ENCODE measurements at places on chromosomes 4 and X. TPM values are rescaled to one million over a fixed set of nuclear protein-coding genes. Genes with fewer than 3 reads are reported as not detected.
A peak's percentile ranks its signal among the peaks of the same experiment; 100 is the strongest.

CXorf65 gene
- not detected for total RNA-seq

BEND4 gene
- not detected for total RNA-seq

AMTN gene
- total RNA-seq, result not detected

HSD17B13 gene
- not detected for total RNA-seq

ZNF157 gene
- total RNA-seq, result 0.15 TPM

GSX2 gene
- not detected for total RNA-seq

TFE3 gene
- 42.5 TPM for total RNA-seq

MID1 gene
- 12.1 TPM for total RNA-seq

- H3K4me3 ChIP-seq, result no peak overlapping the region
- no peaks in the 10 kb centered on the region for H3K4me1 ChIP-seq
- DNase-seq, result no peak
- H3K36me3 ChIP-seq, result peaks cover 39% of the 10 kb centered on the region
These were observed 22.7 kb downstream of the WDR19 start for GRCh38 chr4:39205000-39205399.

GRCh38 chrX:13015536-13016236 is 28.7 kb downstream of the FAM9C start:
- H3K27me3 ChIP-seq, result no peaks in the 10 kb centered on the region
- no peak for DNase-seq
- no peak overlapping the region for H3K27ac ChIP-seq
- H3K4me3 ChIP-seq, result no peak overlapping the region
- H3K4me1 ChIP-seq, result peaks cover 31% of the 10 kb centered on the region
- no peaks in the 10 kb centered on the region for H3K36me3 ChIP-seq

DNA sequence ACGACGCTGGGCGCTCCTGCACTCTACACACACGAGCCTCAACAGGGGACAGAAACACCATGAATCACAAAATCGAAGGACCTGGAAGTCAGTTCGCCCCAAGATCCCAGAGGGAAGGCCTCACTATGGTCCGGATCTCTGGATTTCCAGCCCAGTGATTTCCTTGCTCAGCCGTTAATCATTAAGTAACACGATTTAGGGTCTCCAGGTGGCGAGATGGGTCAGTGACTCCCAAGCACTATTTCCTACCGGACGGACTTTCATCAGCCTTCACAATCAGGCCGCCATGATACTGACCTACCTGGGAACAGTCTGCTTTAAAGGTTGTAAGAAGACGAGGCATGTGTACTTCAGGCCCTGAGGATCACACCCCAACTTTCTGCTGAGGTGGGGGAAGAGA is 63.7 kb downstream of the FAT1 start:
- no peak for DNase-seq
- peaks cover 32% of the 10 kb centered on the region for H3K4me1 ChIP-seq
- H3K27me3 ChIP-seq, result no peaks in the 10 kb centered on the region
- no peak overlapping the region for H3K4me3 ChIP-seq

DNA sequence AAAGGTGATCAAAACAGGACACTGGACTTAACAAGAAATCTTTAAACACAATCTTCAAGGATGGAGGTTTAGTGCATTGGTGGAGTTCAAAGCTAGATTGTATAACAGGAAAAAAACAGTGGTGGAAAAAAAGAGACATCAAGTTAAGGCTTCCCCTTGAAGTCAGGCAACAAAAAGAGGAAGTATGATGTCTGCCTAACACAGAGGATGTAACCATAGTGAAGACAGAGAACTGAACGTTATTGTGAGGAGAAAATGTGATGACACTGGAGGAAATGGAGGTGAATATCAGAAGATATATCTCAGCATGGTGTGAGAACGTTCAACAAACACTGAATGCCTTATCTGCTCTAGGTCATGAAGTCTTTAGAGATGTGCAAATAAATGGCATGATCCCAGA is 192.4 kb upstream of the AR start:
- DNase-seq, result no peak
- no peak overlapping the region for H3K4me3 ChIP-seq
- H3K36me3 ChIP-seq, result no peaks in the 10 kb centered on the region
- H3K4me1 ChIP-seq, result no peaks in the 10 kb centered on the region

DNA sequence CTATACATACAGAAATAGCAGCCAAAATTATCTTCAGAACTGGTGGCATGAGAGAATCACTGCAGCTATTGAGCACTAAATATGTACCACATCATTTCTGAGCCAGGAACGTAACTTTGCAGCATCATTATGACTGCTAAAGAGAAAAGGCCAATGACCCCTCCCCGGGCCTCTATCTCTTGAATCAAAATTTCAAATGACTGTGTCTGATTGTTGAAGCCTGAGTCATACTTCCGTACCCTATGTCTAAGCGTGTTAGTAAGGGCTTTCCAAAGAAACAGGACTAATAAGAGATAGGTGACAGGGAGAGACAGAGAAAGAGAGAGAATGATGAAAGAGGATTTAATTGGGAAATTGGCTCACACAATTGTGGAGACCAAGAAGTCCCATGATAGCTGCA is 445.5 kb upstream of the SPANXN1 start:
- H3K27ac ChIP-seq, result no peak overlapping the region
- H3K4me3 ChIP-seq, result no peak overlapping the region
- H3K4me1 ChIP-seq, result no peaks in the 10 kb centered on the region

DNA sequence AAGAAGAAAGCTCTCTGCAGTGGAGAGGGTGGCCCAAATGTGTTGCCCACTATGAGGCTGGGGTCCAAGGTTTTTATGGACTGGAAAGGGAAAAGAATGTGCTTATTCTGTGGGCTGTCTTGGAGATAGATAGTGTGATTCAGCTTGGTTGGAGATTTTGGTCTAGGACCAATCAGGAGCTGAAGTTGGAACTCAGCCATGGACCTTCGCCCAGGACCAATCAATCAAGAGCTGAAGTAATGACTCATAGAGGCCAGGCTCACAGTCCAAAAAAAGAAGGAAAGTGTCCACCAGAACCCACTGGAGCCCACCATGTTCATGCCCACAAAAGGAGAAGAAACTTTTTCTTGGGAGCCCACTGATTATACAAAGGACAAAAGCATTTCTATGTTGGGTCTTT is 369.5 kb downstream of the UBE2NL start:
- no peaks in the 10 kb centered on the region for H3K27me3 ChIP-seq
- no peak for DNase-seq
- no peaks in the 10 kb centered on the region for H3K36me3 ChIP-seq
- no peaks in the 10 kb centered on the region for H3K4me1 ChIP-seq

DNA sequence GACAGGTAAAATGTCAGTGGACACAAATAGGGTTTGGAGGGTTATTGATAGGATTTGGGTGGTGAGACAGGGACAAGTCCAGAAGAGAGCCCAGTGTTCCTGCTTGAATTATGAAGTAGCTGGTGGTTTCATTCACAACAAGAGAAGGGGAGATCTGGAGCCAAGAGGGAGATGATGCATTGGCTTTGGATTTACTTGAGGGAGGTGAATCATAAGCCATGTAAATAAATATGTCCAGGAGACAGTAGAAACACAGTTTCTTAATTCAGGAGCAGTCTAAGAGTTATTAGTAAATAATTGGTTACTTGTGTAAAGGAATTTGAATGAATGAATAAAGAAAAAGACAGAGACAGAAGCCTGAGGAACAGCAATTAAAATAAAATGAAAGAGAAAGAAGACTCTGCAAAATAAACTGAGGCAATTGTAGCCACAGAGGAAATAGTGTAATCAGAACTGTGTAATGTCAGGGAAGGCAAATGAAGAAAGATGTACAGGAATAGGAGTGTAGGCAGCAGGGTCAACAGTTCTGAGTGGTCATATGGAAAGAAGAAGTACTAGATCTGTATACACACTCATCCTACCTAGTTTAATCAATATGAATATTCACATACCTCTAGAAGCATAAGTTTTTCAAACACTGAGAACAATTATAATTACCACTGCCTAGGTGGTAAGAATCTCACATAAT is 50.2 kb upstream of the CXCL8 start:
- H3K4me3 ChIP-seq, result no peak overlapping the region
- no peaks in the 10 kb centered on the region for H3K4me1 ChIP-seq
- H3K27me3 ChIP-seq, result peaks cover 8% of the 10 kb centered on the region
- no peak overlapping the region for H3K27ac ChIP-seq
- DNase-seq, result no peak
- H3K36me3 ChIP-seq, result no peaks in the 10 kb centered on the region

DNA sequence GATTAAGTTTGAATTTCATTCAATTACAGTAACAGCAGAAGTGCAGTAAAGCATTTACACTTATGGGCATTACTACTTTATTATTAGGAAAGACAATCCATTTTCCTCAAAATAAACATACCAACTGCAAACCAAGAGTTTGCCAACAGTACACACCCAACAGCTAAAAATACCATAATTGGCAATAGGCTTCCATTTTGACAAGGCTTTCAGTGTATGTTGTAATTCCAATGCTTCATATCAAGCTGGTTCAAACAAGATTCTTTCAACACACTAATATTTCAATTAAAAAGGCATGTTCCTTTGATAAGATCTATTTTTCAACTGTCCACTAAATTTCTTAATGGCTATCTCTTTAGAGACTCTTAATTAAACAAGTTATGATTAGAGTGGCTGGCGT is 12.1 kb downstream of the EIF1AX start:
- H3K4me3 ChIP-seq, result no peak overlapping the region
- no peaks in the 10 kb centered on the region for H3K27me3 ChIP-seq
- no peak for DNase-seq
- H3K27ac ChIP-seq, result peak overlapping the region; percentile 80
- H3K4me1 ChIP-seq, result peaks cover 14% of the 10 kb centered on the region

- DNase-seq, result no peak
- peaks cover 2% of the 10 kb centered on the region for H3K36me3 ChIP-seq
- H3K4me3 ChIP-seq, result no peak overlapping the region
- no peak overlapping the region for H3K27ac ChIP-seq
- peaks cover 3% of the 10 kb centered on the region for H3K4me1 ChIP-seq
These were observed 16.4 kb downstream of the FAT4 start for GRCh38 chr4:125331116-125331515.

DNA sequence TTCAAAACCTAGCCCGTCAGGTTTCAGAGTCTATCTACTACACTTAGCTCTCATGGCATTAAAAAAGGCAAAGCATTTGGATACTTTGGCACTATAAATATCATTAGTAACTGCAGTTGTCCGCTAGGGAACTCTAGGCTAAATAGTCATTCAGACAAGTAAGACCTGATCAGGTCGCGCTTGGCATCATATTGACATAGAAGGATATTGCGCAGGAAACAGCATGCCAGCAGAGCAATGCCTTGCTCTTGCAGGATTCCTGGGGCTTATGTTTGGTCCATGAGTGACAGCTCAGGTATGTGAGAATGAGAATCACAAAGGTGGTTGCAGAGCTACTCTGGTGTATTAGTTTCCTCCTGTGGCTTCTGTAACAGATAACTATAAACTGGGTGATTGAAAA is 62.7 kb downstream of the KDM6A start:
- H3K27ac ChIP-seq, result no peak overlapping the region
- no peak for DNase-seq
- peaks cover 12% of the 10 kb centered on the region for H3K4me1 ChIP-seq

DNA sequence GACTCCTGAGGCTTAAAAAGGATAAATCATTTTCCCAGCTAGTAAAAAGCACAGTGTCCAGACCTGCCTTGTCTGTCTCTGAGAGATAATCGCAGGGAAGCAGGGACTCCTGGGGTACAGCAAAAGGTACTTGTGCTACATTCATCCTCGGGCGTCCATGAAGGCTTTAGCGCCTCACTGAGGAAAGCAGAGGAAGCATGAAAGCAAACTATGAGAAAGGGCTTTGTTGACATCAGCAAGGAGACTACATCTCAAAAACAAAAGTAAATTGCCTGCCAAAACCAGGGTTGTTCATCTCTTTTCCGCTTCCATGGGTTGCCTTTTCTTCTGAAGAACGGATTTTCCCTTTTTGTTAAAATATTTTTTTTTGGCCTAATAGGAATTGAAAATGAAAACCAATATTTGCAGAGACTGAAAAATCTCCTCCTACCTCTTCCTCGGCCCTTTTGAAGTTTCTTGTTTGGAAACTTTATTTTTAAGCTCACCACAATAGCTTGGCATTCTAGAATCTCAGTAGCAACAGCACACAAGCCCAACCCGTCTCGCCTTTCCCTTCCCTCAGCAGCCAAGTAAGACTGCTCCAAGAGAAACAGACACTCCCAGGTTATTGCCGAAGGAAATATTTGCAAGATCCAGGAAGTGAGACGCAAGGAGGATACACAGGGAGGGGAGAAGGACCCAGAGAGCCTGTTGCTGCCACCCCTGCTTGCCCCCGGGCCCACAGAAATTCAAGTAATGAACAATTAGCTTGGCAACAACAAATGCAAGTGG is 148.3 kb upstream of the DGKK start:
- H3K4me3 ChIP-seq, result no peak overlapping the region
- no peaks in the 10 kb centered on the region for H3K4me1 ChIP-seq
- H3K27me3 ChIP-seq, result no peaks in the 10 kb centered on the region
- no peaks in the 10 kb centered on the region for H3K36me3 ChIP-seq
- H3K27ac ChIP-seq, result no peak overlapping the region

- H3K27ac ChIP-seq, result peak overlapping the region; percentile 79
- H3K36me3 ChIP-seq, result peaks cover 26% of the 10 kb centered on the region
- no peaks in the 10 kb centered on the region for H3K27me3 ChIP-seq
- H3K4me1 ChIP-seq, result peaks cover 17% of the 10 kb centered on the region
- H3K4me3 ChIP-seq, result peak overlapping the region; percentile 76
These were observed 501 bp downstream of the ZNF518B start for GRCh38 chr4:10456595-10457254.

GRCh38 chrX:7582191-7582590 is 260.8 kb upstream of the VCX start:
- no peak overlapping the region for H3K27ac ChIP-seq
- H3K27me3 ChIP-seq, result peaks cover 4% of the 10 kb centered on the region
- H3K4me3 ChIP-seq, result no peak overlapping the region

DNA sequence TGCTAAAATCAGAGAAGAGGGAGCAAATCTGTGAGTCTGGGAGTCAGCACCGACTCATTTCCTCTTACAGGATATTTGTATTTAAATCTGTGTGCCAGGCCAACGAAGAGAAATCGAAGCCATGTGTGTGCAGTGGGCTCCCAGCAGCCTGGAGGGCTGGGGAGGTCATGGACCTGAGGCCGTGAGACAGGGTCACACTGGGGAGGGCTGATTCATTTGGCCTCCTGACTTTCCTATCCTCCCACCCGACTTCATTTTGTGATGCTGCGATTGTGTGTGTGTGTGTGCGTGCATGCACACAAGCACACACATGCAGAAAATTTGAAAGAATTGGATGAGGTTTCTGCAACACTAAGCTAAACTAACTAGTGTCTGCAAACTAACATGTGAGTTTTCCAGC is 48.7 kb upstream of the STX18 start:
- peaks cover 7% of the 10 kb centered on the region for H3K36me3 ChIP-seq
- no peak overlapping the region for H3K4me3 ChIP-seq
- H3K27ac ChIP-seq, result no peak overlapping the region
- no peaks in the 10 kb centered on the region for H3K27me3 ChIP-seq
- DNase-seq, result no peak

DNA sequence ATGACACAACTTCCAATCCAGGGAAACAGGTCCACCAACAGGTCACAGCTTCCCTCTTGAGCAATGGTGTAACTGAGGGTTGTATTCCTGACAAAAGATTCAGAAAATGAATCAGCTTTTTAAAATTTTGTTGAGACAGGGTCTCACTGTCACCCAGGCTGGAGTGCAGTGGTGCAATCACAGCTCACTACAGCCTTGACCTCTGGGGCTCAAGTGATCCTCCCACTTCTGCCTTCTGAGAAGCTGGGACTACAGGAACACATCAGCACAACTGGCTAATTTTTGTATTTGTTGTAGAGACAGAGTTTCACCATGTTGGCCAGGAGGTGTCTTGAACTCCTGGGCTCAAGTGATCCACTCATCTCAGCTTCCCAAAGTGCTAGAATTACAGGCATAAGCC is 43.7 kb downstream of the SAT1 start:
- no peaks in the 10 kb centered on the region for H3K27me3 ChIP-seq
- DNase-seq, result no peak
- no peak overlapping the region for H3K27ac ChIP-seq
- H3K4me1 ChIP-seq, result peaks cover 5% of the 10 kb centered on the region
- H3K4me3 ChIP-seq, result no peak overlapping the region

GRCh38 chr4:143375326-143376073 is 38.8 kb downstream of the GAB1 start:
- DNase-seq, result no peak
- H3K4me1 ChIP-seq, result peaks cover 67% of the 10 kb centered on the region
- no peak overlapping the region for H3K4me3 ChIP-seq
- no peaks in the 10 kb centered on the region for H3K27me3 ChIP-seq

Data from chondrocyte (in vitro differentiated cells).